ENCODE measurements at places on chromosomes 16 and 17.
A peak's percentile ranks its signal among the peaks of the same experiment; 100 is the strongest.

GRCh38 chr16:20016234-20016633, 57.5 kb downstream of the GPR139 start:
- no peak for DNase-seq

DNA sequence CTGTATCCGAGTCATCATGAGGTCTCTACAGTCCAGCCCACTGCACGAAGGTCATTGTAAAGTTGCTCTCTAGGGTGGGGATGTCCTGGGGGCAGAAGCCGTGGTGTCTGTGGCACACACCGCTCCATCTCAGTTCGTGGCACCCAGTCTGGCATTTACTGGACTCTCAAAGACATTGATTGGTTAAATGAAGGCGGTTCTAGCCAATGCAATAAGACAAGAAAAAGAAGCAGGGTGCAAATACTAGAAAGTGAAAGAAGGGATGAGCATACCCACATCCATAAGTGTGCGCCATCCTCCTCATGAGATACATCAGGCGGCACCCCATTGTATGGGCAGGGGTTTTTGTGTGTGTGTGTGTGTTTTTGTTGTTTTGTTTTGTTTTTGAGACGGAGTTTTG, 10.7 kb upstream of the ATP2A3 start:
- DNase-seq: no peak

DNA sequence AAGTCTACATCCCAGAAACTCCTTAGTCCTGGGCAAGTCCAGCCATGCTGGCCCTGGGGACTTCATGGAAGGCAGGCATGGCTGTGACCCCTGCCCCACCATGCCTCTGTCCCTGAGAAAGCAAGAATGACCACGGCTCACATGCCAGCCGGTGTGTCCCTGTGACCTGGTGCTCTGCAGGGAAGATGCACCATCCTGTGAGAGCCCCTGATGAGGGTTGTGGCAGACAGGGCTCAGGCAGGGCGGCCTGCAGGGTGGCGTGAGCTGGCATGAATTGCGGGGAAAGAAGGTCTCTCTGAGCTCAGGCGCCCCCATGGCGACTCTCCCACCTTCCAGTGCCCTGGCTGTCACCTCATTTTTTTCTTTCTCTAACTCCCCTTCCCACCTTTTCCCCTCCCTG, 260.3 kb downstream of the RBFOX3 start:
- DNase-seq: no peak

- no peak for DNase-seq
Measured at GRCh38 chr17:59558953-59559352, 6.5 kb upstream of the DHX40 start.

DNA sequence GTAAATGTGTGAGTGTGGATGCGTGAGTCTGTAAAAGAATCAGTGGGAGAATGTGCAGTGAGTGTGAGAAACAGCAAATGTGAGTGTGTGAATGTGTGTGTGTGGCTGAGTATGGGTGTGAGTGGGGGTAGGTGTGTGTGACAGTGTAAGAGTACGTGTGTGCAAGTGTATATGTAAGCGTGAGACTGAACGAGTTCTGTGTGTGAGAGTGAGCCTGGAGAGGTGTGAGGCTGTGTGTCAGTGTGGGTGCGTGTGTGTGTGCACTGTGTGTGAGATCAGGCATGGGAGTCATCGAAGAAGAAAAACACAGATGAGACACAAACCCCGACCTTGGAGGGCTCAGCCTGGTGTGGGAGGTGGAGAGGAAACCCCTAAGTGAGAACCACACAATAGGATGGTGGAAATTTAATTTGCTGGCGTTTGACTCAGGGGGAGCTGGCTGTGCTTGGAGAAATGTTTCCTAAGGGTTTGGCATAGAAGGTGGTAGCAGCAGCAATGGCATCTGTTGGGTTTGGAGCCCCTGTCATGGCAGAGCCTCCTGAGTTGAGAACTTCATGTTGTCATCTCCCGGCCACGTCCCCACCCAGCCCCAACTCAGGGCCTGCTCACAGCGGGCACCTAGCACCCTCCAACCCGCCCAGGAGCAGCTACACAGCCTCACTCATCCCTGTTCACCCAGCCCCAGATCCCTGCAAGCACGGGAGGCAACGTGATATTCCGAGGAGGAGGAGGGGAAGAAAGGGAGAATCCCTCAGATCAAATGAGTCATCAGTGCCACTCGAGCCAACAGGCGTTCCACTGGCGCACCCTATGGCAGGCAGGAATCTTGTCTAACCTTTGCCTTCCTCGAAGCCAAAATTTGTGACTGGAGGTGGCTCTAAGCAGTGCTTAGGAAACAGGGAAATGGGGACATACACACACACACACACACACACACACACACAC, 14.3 kb upstream of the NUBP1 start:
- DNase-seq: no peak

- DNase-seq: no peak
Measured at GRCh38 chr17:68870161-68870826, 84.9 kb downstream of the ABCA8 start.

DNA sequence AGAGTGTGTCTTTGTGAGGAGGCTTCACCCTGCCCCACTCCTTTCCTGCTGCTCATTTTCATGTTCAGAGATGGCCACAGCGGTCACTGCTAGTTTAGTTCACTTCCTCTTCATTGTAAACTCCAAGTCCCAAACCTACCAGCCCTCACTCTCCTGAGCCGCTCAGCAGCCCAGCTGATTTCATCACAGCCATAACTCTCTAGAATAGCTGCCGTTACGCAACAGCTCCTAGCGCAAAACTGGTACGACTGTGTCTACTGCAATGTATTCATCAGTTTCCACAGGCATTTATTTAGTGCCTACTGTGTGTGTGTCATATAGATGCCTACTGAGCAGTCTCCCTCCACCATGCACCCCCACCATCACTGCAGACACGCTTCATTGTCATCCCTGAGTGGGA, 233.5 kb upstream of the RPL38 start:
- no peak for DNase-seq

GRCh38 chr17:72183194-72183685, 62.4 kb downstream of the SOX9 start:
- DNase-seq: no peak

GRCh38 chr17:4033751-4034251, 69.6 kb upstream of the ATP2A3 start:
- DNase-seq: no peak

GRCh38 chr17:57625957-57626356, 119.1 kb downstream of the CCDC182 start:
- DNase-seq: no peak

GRCh38 chr16:70476272-70477020, 22.1 kb downstream of the FCSK start:
- DNase-seq: no peak

DNA sequence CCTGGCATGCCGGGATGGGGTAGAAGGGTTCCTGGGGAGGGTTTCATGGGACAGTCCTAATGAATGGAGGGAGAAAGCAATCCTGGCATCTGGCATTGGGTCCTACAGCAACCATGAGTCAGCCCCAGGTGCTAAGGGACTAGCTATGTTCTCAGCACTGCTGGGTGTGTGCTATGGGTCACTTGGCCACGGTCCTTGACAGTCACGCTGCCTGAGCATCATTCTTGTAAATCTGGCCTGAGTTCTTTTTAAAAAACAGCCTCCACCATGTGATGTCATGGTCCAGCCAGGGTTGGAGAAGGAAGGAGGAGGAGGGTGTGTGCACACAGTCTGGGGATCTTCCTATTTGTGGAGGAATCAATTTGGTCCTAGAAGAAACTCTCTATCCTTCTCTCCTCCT, 6.2 kb upstream of the RAMP2 start:
- no peak for DNase-seq

GRCh38 chr17:2874189-2874686, 78.0 kb downstream of the RAP1GAP2 start:
- DNase-seq: no peak

DNA sequence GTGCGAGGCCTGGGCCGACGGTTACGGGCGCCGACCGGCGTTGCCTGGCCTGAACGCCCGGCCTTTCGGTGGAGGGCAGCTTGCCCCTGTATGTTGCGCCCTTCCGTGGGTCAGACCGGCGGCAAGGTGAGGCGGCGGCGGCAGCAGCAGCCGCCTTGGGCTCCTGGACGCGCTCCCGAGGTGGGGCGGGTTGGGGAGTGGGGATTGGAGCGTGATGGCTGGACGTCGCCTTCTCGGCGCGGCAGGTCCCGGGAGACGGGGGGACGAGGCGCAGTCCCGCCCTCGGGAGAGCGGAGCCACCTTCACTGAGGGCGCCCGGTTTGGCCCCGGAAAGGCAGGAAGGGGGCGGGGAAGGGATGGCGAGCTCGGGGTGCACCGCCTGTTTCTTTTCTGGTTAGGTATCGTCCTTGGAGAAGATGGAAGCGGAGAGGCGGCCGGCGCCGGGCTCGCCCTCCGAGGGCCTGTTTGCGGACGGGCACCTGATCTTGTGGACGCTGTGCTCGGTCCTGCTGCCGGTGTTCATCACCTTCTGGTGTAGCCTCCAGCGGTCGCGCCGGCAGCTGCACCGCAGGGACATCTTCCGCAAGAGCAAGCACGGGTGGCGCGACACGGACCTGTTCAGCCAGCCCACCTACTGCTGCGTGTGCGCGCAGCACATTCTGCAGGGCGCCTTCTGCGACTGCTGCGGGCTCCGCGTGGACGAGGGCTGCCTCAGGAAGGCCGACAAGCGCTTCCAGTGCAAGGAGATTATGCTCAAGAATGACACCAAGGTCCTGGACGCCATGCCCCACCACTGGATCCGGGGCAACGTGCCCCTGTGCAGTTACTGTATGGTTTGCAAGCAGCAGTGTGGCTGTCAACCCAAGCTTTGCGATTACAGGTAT, 671 bp downstream of the DGKE start:
- DNase-seq: peak; percentile 69

DNA sequence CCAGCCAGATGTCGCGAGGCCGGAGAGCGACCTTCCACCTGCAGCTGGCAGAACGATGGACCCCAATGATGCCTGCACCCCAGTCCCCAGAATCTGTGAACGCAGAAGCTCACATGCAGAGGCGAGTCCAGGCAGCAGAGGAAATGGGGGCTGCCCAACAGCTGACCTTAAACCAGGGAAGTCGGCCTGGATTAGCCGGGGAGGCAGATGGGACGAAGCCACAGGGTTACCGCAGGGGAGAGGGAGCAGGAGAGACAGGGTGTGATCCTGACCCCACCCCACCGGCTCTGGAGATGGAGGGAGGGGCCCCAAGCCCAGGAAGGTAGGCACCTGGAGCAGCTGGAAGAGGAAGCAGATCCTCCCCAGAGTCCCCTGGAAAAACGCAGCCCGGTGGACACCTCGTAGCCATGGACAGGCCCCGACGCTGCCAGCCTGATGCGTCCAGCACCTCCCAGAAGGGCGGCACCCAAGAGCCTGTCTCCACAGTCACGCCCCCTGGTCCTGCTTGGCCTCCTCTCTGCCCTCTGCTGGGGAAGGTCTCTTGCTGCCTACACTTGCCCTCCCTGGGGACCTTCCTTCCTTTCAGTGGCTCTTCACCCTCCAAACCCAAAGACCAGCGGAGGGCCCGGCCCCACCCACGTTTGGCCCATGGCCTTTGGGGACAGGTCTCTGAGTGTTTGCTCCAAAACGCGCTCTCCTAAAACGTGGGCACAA, 37.3 kb downstream of the PIEZO1 start:
- DNase-seq: peak; percentile 66

GRCh38 chr17:79497777-79498348, 113.0 kb downstream of the RBFOX3 start:
- DNase-seq: no peak

DNA sequence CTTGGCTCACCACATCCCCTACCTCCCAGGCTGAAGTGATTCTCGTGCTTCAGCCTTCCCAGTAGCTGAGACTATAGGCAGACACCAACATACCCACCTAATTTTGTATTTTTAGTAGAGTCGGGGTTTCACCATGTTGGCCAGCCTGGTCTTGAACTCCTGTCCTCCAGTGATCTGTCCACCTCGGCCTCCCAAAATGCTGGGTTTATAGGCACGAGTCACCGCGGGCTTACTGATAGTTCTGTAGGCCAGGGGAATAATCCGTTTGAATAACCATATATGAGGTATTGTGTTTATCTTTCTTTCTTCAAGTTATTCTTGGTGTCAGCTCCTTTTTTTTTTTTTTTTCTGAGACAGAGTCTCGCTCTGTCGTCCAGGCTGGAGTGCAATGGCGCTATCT, 7.7 kb downstream of the FAM234A start:
- no peak for DNase-seq

- no peak for DNase-seq
Measured at GRCh38 chr16:17072104-17072503, 398.7 kb downstream of the XYLT1 start.

DNA sequence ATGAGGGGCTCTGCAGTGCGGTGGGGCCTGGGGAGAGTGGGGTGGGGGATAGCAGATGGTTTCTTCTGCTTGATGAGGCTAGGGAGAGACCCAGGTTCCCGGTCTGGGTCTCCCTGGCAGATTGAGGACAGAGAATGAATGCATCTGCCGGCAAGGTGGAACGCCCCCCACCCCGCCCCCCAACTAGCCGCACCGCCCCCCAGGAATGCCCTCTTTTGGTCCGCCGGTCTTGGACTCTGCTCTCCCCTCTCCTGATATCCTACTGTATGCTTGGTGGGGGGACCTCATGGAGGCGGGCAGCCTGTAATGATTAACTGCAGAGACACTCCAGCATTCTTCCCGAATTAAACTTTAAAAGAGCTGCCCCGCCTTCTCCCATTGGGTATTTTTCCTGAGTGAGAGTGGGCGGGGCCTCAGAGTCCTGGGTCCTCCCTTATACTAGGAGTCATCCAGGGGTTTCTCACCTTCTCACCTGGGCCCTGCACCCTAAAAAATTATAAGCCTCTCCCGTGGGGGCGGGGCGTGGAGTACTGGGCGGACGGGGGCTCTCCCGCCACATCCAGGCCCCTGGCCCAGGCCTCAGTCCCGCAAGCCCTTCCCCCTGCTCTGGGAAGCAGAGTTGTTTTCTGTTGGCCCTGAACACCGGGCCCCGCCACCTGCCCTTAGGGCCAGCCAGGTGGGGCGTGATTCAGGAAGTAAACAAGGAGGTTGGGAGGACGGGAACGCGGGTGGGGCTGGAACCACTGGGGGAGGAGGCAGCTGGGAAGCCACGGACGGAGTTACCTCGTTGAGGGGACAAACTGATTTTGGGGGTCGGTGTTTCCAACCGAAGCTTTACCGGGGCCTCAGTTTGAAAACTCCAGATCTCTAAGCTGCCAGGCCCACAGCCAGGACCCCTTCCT, 1.5 kb downstream of the GRB7 start:
- DNase-seq: peak; percentile 45

GRCh38 chr17:13363771-13364170, 238.0 kb downstream of the HS3ST3A1 start:
- DNase-seq: no peak

GRCh38 chr17:1597861-1598342, 30.7 kb downstream of the SLC43A2 start:
- no peak for DNase-seq
